ENCODE measurements at places on chromosomes 7 and 10.

- DNase-seq, result no peak
Measured at GRCh38 chr10:416091-416515, 273.4 kb downstream of the DIP2C start.

GRCh38 chr7:106345421-106346166 lies 60.8 kb upstream of the NAMPT start:
- DNase-seq, result no peak

- no peak for DNase-seq
Measured at GRCh38 chr10:109029870-109030269, 893.4 kb downstream of the XPNPEP1 start.

- no peak for DNase-seq
Measured at GRCh38 chr7:98240961-98241673, 10.9 kb downstream of the TECPR1 start.

GRCh38 chr7:1922071-1922869 lies 252.2 kb downstream of the ELFN1 start:
- no peak for DNase-seq

DNA sequence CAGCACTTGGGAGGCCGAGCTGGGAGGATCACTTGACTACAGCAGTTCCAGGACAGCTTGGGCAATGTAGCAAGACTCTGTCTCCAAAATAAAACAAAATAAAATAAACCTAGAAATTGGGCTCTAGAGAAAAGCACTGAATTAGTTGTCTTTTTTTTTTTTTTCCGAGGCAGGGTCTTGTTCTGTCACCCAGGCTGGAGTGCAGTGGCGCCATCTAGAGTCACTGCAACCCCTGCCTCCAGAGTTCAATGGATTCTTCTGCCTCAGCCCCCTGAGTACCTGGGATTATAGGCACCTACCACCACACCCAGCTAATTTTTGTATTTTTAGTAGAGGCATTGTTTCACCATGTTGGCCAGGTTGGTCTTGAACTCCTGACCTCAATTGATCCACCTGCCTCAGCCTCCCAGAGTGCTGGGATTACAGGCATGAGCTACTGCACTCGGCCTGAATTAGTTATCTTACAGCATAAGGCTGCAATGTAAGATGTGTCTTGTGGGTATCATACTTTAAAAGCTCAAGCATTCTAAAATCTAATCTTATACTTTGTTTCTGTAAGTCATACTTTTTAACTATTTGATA lies 12.8 kb downstream of the MEIG1 start:
- DNase-seq, result no peak

DNA sequence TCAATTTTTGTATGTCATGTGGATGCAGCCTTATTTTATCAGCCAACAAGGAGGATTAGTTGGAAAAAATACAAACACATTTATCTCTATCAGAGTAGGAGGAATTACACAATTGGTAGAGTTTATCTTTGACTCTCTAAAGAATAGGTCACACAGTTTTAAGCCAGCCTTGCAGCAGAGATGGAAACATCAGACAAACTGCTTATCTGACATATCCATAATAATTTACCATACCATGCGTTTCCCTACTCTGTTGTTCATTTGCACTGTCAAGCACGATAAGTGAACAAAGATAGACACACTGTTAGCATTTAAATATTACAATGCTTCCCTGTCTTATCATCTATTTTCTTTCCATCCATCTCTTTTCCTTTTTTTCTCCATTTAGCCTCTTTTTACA lies 283.7 kb upstream of the SMIM30 start:
- no peak for DNase-seq

GRCh38 chr10:71770255-71770654 lies 3.1 kb downstream of the VSIR start:
- no peak for DNase-seq

DNA sequence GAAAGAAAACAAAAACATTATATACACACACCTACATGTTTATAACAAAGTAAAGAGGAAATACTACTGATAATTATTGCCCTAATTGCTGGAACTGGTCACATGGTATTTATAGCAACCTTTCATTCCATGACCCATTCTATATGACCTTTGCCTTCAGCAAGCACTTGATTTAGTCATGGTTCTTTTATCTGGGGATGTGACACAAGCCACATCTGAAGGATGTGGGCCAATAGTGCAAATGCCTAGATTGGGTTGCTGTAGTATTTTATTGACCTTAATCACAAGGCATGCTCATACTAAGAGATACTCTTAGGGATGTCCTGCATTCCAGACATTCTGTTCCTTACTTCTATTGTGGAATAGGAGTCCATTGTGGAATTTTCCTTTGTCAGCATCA lies 723.5 kb upstream of the POM121L12 start:
- DNase-seq, result no peak

- no peak for DNase-seq
Measured at GRCh38 chr10:69951658-69952057, 101.0 kb upstream of the MACROH2A2 start.

DNA sequence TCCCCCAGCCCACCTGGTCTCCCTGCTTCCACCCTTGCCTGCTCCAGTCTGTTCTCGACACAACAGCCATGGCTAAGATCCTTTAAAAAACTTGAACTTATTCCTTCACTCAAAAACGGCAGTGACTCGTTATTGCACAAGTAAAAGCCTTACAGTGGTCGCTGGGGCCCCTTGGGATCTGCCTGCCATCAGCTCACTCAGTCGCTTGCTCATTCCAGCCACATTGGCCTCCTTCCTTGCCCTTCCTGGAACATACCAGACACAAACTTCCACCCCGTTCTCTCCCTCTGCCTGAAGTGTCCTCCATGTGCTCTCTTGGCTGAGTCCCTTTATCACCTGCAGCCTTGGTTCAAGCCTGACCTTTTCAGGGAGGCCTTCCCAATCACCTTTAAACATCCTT lies 4.7 kb downstream of the CCNY start:
- DNase-seq, result no peak

DNA sequence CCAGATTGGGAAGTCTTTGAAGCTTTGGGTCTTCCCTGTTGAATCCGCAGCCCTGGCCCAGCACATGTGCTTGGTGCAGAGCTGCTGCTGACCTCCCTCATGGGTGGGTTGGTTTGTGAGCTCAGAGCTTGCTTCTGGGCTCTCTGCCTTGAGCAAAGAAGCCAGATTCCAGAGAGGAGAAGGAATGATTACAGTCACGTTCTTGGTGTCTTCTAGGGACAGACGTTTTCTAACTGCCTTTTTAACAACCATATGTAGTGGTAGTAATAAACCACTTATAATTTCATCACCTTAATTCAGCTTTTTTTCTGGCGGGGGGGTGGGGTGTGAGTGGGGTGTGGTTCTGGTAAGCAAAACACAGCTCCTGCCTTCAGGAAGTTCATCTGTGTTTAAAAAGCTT lies 39.5 kb downstream of the LRMDA start:
- no peak for DNase-seq

DNA sequence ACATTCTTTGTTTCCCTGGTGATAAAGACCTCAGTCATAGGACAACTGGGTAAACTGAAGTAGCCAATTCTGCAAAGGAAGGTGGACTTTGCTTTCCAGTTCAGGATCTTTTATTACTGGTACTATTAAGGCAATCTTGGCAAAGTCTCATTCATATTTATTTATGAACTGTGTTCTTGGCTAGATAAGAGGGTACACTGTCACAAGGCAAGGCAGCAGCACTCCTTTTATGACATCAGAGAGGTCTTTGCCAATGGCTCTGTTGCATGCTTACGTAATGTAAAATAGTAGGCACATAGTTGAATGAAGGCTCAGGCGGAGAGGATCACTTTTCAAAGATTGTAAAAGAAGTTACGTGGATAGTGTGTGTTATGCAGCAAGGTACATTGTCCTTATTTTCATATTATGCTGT lies 63.7 kb upstream of the PDK4 start:
- no peak for DNase-seq

DNA sequence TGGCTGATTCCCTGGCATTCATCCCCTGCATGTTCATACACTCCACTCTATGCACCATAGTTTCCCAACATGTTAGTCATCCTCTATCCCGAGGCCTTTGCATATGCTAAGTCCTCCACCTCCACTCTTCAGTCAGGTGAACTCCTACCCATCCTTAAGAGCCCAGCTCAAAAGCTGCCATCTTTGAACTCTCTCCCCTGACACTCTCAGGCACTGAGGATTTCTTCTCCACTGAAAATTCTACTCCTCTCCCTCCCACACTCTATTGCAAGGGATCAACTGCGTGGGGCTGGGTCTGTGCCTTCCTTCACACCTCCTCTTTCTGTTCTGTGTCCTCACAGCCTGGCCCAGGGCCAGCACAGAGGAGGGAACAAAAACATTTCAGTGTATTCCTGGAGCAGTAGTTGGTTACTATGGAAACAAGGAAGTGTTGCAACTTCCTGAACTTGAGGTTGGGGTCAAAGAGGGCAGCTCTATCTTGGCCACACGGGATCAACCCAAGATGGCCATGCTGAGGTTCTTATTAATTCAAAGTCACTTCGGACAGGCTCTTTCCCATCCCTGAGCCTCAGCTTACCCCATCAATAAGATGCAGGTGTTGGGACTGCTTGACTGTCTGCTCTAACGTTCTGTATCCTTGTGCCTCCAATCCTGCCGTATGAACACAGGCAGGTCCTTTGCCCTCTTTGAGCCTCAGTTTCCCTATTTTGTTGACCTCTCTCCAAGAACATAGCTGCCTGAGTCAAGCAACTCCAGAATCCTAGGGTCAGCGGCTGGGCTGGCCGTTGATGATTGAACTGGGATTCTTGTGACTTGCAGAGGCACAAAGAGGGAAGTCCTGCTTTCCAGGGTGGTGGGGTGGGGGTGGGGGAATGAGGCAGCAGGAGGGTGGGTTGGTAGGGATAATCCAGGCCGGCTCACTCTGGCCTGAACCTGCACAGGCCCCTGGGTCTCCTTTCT lies 15.5 kb downstream of the ZMIZ1 start:
- DNase-seq, result no peak

GRCh38 chr7:17041324-17041723 lies 159.5 kb upstream of the AGR3 start:
- DNase-seq, result no peak

GRCh38 chr10:97915346-97916131 lies 65.9 kb downstream of the GOLGA7B start:
- DNase-seq, result no peak

- no peak for DNase-seq
Measured at GRCh38 chr7:87625101-87625500, 3.1 kb upstream of the RUNDC3B start.

DNA sequence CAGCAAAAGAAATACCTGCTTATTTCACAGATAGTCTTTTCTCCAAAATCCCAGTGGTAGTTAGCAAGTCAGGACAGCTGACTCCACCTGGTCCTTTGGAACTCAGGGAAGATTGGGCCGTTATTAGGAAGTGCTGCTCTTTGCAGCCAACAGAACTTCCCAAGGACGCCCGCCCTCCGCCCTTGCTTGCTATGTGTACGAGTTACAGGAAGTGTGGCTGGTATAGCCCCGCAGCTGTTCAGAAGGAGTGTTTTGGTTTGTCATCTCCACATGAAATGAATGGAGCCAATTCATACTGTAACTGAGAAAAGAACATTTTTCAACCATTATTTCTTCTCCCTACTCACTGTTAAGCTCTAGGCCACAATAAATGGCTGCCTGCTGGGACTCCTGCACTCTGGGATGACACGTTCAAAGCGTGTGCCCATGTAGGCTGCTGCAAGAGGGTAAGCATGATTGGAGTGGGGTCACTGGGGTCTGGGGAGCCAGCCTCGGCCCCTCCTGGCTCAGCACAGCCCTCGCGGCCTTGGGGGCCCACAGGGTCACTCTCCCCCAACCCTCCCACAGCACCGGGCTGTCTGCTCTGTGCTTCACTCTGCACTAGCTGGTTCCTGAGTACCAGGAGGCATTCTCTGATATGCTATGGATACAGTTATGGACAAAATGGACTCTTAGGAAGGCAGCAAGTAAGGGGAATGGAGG lies 244.0 kb downstream of the EBF3 start:
- DNase-seq, result no peak

GRCh38 chr10:60517805-60518204 lies 128.1 kb upstream of the ANK3 start:
- no peak for DNase-seq

DNA sequence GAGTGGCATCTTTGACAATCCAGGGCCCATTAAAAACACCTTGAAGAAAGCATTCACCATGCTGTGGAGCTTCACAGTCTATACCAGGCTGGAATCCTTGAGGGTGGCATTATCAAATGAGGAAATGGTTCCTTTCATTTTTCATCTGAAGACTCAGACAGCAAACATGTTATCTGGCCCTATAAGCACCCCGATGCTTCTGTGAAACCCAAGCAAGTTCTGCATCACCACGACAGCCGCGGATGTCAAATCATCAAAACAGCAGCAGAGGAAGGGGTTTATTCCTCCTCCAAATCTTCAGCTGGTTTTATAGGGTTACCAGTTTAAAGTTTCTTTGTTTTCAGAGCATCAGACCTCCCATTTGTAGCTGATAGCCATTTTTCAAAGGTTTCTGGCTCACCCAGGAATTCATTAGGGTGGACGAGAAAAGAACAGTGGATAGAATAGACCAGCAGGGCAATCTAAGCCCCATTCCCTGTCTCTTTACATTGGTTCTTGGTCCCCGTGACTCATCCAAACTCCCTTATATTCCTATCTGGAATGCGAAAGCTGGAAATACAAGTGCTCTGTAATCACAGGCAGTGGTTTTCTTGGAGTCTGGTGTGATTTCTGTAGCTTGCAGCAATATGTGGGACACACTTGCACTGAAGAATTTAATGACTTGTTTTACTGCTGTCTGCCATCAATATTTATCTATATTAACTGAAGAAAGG lies 217.9 kb downstream of the SKAP2 start:
- no peak for DNase-seq

- no peak for DNase-seq
Measured at GRCh38 chr7:52211930-52212329, 823.5 kb upstream of the POM121L12 start.

- DNase-seq, result no peak
Measured at GRCh38 chr7:130208516-130208915, 856 bp downstream of the SSMEM1 start.

- DNase-seq, result no peak
Measured at GRCh38 chr10:89465196-89465595, 50.8 kb downstream of the IFIT5 start.

DNA sequence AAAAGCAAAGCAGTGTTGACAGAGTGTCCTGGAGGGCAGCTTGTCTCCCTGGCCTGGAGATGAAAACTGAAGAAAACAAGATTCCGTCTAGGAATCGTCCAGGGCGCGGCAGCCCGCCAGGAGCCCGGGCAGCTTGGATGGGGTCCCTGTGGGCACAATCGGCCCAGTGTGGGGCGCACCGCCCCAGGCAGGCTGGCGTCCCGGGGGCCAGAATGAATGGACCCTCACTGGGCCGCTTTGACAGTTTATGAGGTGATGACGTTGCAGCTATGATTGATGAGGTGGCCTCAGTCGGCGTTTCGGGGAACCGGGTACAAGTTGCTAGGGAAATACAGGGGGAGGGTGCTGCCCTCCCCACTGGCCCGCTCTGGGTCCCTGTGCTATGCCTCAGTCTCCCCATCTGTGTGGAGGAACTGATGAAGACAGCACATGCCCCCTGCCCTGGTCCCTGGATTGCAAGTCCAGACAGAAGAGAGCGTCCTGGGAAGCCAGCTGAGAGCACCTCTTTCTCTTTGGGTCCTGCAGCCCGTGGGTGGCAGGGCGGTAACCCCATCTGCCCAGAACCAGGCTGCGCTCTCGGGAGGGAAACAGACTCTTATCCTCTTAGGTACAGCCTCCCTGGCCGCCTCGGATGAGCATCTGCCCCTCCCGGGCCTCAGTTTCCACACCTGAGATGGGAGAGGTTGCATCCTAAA lies 131.3 kb downstream of the LHPP start:
- no peak for DNase-seq

- no peak for DNase-seq
Measured at GRCh38 chr10:52215745-52216361, 98.2 kb upstream of the DKK1 start.

Data from stimulated activated CD4-positive, alpha-beta T cell treated with anti-CD3 and anti-CD28 coated beads, Interleukin-1b, Interleukin-23, amount 100 ng/mL, for 24 hours (primary cell).